Stimulated activated CD8-positive, alpha-beta memory T cell treated with anti-CD3 and anti-CD28 coated beads, Interleukin-15, amount 100 ng/mL, for 1 hour (primary cell): ENCODE measurements at places on chromosomes 13 and 19.

DNA sequence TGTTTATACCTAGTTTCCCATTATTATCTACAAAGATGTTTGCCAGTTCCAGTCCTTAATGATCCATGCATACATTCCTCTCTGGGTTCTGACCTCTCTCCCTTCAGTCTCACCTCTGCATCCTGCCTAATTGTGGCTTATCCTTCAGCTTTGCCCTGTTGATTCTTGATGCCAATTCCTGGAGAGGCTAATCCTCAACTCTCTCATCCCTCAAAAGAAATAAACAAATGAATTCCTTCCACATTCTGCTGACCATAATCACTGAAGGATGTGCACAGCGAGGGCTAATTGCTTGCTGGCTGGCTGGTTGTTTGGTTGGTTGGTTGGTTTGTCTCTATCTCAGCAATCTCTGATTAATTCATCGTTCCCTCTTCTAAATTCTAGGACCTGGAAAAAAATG, 113.8 kb downstream of the IRS2 start:
- DNase-seq = no peak

DNA sequence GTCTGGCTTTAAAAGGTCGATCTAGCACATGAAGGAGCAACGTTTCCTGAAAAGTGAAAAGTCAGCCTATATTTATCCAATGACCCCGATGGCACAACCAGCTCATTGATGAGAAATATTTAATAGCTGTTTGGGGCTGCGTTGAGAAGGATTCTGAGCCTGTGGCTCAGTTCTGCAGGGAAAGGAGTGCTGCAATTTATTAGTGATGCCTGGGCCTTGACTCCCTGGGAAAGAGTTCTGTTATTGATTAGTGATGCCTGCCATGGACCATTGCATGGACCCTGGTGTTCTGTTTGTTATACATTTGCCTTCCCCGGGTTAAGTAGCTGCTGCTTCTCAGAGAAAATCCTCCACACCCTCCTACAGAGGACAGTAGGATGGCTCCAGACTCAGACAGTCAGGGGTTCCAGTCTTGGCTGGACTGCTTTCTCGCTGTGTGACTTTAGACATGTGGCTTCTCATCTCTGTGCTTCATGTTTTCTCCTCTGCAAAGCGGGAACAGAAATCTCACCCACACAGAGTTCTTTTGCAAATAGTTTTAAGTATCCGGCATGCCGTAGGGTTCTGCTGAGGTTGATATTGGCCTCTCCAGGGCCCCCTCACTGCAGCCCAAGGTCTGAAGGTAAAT, 17.7 kb upstream of the PTPRS start:
- no peak for DNase-seq

- DNase-seq = no peak
Observed at GRCh38 chr19:44576843-44577565, 36.4 kb upstream of the IGSF23 start.

GRCh38 chr13:80054806-80055205, 286.1 kb downstream of the SPRY2 start:
- no peak for DNase-seq

- no peak for DNase-seq
Observed at GRCh38 chr13:36395280-36395679, 37.0 kb upstream of the CCNA1 start.

- peak; percentile 29 for DNase-seq
Observed at GRCh38 chr19:50486823-50487515, 10.3 kb upstream of the GARIN5A start.

DNA sequence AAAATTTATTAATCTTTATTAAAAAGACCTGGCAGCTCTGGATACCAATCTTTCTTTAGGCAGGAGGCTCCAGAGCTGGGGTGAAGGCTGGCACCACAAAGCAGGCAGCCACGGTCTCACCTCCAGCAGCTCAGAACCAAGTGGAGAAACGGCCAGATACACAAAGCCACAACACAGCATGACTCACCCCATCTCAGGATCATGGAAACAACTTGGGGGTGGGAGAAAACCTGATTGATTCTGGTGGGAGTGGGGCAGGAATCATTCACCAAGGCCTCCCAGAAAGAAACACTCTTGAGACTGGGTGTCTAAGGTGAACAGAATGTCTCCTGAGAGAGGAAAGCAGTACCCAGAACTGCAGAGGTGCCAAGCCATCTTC, 64.2 kb downstream of the CRYL1 start:
- DNase-seq = no peak

DNA sequence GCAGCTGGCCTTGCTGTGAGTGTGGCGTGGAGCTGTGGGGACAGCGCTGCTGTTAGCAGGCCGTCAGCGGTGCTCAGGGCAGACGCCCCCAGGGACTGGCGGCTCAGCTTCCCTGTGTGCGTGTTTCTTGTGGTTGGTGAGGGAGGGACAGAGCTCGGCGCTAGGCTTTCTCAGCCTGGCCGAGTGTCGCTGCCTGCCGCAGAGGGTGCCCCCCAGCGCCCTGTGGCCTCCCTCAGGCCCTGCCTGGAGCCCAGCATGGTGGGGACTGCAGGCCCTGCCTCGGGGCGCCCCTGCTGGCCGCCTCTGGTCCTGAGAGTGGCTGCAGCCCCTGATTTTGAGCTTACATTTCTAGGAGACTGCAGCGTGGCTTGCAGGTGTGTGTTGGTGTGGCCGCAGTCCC, 35.5 kb downstream of the DOT1L start:
- DNase-seq = no peak

DNA sequence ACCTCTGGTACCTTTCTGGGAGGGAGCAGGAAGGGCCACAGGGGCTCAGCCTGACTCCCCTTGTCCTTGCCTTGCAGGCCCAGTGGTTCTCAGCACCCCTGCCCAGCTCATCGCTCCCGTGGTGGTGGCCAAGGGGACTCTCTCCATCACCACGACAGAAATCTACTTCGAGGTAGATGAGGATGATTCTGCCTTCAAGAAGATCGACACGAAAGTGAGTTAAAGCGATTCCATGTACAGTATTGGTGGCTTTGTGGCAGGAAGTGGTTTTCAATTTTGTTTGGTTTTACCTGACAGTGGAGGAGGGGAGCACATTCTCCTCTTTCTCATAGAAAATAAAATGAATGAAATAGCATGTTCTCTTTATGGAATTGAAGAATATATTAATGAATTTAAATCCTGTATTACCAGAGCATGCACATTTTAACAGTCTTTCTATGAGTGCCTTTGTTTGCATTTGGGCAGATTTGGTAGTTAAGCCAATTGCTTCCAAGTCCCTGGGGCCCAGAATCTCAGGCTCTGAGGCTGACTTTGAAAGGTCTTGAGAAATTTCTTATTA, 4.1 kb downstream of the MAB21L1 start:
- no peak for DNase-seq

- DNase-seq = no peak
Observed at GRCh38 chr19:1366296-1366695, 17.4 kb upstream of the NDUFS7 start.

GRCh38 chr19:4347521-4347920, 4.2 kb downstream of the MPND start:
- DNase-seq = no peak

GRCh38 chr13:79966059-79966458, 374.9 kb downstream of the SPRY2 start:
- DNase-seq = no peak

DNA sequence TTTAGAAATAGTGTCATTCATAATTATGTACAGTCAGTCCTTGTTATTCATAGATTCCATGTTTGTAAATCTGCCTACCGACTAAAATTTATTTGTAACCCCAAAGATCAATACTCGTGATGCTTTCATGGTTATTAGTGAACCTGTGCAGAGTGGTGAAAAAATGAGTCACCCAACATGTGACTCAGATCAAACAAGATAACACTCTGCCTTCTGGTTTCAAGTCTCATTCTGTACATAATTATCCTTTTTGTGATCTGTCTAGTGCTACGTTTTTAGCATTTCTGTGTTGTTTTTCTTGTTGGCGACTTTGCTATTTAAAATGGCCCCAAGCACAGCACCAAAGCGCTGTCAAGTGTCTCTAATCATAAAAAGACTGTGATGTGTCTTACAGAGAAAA, 274.7 kb downstream of the SUCLA2 start:
- no peak for DNase-seq

DNA sequence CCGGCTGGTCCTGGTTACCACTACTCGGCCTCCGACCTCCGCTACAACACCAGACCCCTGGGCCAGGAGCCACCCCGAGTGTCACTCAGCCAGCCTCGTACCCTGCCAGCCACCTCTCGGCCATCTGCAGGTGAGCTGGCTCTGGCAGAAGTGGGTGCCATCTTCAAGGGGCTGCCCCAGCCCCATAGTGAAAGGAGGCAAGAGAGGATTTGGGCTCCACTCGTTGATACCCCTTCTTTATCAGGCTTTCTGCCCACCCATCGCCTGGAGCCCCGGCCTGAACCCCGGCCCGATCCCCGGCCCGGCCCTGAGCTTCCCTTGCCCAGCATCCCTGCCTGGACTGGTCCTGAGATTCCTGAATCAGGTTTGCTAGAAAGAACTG, 7.1 kb downstream of the LTBP4 start:
- DNase-seq = no peak

DNA sequence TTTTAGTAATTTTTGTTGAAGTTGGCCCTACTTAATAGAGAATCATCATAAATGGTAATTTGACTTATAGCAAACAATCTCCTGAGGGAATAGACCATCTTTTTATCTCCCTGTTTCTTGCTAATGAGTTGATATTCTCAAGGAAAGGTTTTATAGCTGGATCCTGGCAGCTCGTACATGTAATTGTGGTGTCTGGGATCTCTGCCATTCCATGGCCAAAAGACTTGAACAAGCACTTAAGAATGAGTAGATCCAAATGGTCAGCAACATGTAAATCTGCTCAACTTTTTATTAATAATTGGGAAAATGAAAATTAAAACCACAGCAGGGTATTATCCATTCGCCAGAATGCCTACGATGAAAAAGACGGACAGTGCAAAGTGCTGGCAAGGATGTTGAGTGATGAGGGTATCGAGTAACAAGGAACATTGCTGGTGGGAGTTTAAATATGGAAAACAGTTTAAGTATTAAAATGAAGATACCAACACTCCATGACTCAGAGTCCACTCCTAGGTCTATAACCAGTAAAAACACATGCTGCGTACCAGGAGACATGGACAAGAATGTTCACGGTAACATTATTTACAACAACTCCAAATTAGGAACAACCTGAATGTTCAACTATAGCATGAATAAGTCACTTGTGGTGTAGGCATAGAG, 5.1 kb upstream of the GPR18 start:
- no peak for DNase-seq

DNA sequence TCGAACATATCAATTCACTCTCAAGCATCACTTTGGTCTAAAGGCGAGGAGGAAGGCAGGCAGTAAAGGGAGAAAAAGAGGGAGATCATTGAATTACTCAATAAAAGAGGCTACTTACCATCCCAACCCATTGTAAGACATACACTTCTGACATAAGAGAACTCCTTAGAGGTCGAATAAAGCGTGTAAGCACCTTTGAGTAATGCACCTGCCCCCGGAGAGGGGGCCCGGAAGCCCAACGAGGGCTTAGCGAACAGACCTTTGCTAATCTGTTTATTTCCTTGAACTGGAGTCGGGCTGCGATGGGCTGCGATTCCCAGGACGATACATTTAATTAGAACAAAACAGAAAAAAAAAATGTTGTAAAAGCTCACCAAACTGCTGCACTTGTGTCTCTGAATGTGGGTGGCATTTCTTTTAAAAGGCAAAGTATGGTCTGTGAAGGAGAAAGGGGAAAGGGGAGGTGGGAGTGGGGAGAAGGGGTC, 3.0 kb downstream of the ZC3H4 start:
- peak; percentile 26 for DNase-seq

DNA sequence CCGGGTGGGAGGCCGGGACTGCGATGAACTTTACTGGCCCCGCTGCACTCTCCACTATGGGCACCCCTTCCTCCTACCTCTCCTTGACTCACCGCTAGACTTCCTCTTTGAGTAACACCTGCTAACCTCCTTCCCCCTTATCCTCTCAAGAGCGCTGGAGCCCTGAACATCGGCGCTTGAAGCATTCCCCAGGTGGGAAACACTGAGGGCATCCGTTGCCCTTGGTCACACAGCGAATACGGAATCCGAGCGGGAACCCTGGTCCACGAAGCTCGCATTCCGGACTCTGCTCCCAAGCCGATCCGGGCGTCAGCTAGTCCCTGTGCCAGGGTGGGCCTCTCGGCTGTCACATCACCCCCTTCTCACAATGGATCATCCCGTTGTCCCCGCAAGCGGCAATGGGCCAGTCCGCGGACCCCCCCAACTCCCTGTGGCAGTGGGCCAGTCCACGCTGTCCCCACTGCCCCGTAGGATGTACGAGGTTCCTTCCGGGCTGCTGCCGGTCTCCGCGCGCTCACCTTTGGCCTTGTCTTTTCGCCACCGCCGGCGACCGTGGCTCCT, 4.2 kb downstream of the LIPE start:
- DNase-seq = peak; percentile 10

DNA sequence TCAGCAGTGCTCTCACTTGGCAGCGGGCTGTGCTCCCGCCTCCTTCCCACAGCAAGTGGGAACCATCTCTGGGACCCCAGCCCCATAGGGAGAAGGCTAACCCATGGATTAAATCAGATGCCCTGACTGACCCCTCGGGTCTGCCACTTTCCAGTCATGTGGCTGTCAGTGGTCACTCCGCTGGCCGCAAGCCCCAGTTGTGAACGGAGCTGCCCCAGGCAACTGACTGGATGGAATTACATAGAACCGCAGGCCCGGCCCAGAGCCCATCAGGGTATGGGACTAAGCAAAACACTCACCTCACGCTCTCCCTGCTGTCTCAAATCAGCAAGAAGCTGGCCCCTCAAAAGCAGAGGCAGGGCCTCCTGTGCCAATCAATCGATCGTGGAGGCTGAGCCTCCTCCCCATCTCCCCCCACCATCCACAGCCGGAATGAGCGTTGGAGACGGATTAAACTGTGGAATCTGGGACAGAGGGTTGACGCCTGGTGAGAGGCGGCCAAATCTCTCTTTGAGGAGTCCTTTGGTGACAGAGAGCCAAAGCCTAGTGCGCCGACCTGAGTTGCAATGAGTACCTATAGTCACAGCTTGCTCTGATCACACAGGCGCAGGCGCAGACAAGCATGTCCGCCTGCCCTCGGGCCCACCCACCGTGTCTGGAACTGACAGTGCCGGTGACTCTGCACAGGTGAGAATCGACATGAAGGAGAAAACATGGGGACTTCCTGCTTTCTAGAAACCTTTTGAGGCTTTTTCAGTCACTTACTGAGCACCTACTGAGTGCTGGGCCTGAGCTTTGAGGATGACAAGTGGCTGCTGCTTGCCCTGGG, 38.7 kb downstream of the PBX4 start:
- DNase-seq = no peak

GRCh38 chr19:11797491-11797890, 832 bp upstream of the ZNF491 start:
- DNase-seq = peak; percentile 64

GRCh38 chr13:31011901-31012654, 79.6 kb downstream of the TEX26 start:
- DNase-seq = no peak

- DNase-seq = no peak
Observed at GRCh38 chr13:108036411-108036932, 178.9 kb downstream of the LIG4 start.

GRCh38 chr19:19628501-19629134, 598 bp upstream of the LPAR2 start:
- no peak for DNase-seq

- no peak for DNase-seq
Observed at GRCh38 chr13:97011446-97012131, 17.3 kb upstream of the OXGR1 start.

GRCh38 chr19:748274-748598, 2.7 kb upstream of the MISP start:
- no peak for DNase-seq
